Head of caudate nucleus (tissue), 42 donors: ENCODE measurements at places on chromosomes 11 and 22.

GRCh38 chr11:27304514-27304913, 58.5 kb downstream of the CCDC34 start:
- DNase-seq, result no peak

DNA sequence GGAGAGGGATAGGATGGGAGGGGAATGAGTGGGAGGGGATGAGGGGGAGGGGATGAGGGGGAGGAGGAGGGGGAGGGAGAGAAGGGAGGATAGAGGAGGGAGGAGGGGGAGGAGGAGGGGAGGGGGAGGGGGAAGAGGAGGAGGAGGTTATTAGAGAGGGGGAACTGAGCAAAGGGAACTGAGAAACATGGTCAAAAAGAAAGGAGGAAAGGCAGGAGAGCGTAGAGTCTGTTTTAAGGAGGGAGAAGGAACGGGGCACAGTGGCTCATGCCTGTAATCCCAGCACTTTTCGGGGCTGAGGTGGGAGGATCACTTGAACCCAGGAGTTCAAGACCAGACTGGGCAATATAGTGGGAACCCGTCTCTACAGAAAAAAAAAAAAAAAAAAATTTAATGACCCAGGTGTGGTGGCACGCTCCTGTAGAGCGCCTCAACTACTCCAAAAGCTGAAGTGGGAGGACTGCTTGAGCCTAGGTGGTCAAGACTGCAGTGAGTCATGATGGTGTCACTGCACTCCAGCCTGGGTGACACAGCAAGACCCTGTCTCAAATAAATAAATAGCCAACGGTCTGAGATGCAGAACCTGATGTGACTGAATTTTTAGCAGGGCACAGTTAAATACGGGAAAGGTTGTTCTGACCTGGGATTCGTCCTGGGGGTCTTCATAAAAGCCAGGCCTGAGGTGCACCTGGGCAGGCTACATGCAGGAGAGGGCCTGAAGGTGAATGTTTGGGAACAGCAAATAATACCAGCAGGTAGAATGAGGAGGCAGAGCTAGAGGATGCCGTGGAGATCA, 4.0 kb downstream of the B3GNT6 start:
- DNase-seq, result no peak

- DNase-seq, result no peak
Measured at GRCh38 chr11:20729597-20730105, 60.3 kb downstream of the NELL1 start.

DNA sequence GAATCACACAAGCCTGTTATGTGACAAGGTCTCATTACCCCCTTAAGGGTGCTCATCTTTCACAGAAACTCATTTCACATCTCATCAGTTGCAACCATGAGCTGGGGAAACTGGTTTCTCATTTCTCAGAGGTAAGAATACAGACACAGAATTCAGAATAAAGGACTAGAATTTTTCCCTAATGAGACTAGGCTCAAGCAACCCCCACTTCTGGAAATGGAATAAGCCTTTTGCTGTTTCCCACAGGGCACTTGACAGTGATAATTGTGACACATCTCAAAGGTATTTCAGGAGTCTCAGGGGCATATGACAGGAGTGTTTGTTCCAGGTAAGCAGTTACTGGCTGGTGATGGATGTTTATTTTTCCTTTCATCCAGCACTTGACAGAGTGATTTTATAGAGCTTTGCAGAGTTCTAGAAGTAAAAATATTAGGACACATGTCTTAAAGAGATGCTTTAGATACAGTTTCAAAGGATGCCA, 112.9 kb upstream of the DDI1 start:
- no peak for DNase-seq

DNA sequence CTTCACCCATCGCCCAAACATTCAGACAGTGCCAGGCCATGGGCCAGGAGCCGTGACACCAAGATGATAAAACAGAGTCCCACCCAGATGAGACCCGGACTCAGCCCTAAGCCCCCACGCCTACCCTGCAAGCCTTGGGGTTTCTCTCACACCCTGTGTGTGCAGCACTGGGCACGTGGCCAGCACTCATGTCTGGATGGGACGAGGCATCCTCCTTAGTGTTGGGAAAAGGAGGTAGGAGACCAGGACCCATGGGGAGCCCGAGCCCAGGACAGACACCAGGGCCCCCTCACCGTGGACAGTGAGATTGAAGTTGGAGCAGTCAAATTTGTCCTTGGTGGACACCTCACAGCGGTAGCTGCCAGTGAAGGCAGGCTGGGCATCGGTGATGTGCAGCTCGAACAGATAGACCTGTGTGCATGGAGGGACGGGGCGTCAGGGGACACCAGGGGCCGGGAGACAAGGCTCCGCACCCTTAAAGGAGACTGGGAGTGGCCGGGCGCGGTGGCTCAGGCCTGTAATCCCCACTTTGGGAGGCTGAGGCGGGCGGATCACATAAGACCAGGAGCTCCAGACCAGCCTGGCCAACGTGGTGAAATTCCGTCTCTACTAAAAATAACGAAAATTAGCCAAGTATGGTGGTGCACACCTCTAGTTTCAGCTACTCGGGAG, 4.2 kb downstream of the MYBPC3 start:
- no peak for DNase-seq

- DNase-seq, result no peak
Measured at GRCh38 chr11:66107600-66108510, 37.8 kb downstream of the PACS1 start.

DNA sequence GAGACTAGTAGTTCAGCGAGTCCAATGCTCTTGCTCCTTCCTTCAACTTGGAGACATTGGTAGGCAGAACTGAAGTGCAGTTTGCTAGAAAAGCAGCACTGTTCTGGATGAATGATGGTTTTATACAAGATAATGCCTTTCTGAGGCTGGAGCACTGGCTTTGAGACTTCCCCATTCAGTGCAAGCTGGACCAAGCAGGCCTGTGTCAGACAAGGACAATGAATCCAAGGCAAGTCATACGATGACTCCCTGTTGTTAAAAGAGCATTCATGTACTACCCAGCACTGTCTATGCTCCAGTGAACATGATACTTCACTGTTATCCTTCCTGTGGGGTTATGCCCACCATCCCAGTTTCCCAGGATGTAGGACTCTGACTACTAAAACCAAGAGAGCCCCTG, 242.3 kb upstream of the RAG2 start:
- DNase-seq, result no peak

- no peak for DNase-seq
Measured at GRCh38 chr11:58685973-58686722, 45.6 kb downstream of the GLYAT start.

DNA sequence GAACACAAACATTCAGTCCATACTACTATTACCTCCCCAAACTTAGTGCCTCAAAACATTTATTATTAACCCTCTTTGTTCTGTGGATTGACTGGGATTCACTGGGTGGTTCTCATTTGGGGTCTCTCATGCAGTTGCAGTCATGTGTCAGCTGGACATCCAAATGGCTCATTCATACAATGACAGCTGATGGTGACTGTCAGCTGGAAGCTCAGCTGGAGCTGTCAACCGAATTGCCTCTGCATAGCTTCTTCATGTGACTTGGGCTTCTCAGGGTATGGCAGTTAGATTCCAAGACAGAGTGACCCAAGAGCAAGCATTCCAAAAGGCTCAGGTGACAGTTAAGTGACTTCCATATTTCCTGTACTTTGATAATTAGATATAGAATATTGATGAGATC, 85.2 kb downstream of the CCDC34 start:
- DNase-seq, result no peak

- DNase-seq, result no peak
Measured at GRCh38 chr11:123483466-123483865, 53.4 kb downstream of the GRAMD1B start.

- DNase-seq, result no peak
Measured at GRCh38 chr11:10641912-10642697, 51.5 kb downstream of the IRAG1 start.

- no peak for DNase-seq
Measured at GRCh38 chr11:74691755-74692154, 39.5 kb downstream of the CHRDL2 start.

- no peak for DNase-seq
Measured at GRCh38 chr22:34946339-34946985, 119.5 kb upstream of the ISX start.

DNA sequence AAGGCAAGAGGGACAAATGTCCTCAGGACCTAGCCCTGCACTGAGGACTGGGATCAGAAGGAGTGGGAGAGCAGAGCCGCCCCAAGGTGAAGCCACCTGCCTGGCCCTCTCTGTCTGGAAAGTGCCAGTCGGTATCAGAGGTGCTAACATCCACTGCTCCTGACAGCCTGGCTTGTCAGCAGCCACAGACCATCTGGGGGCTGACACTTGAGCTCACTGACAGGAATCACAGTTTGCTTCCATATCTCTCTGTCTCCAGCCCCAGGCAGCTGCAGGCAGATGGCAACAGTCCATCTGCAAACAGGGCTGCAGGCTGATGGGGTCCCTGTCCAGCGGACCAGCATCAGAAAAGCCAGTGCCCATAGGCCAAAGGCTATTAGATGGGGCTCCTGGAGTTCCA, 5.5 kb downstream of the OPCML start:
- DNase-seq, result no peak

DNA sequence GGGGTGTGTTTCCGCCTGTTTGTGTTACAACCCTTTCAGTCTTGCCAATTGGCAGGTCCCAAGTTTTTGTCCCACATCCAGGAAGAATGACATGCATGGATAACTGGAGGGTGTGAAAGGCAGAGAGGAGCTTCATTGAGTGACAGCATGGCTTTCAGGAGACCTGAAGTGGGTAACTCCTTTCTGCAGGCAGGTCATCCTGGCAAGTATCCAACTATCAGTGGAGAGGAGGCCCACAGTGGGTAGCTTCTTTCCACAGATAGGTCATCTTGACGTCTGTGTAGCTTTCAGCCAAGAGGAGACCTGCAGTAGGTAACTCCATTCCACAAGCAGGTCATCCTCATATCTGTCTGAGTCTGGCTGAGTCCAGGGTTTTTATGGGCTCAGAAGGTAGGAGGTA, 1268.8 kb upstream of the CNTN5 start:
- DNase-seq, result no peak

DNA sequence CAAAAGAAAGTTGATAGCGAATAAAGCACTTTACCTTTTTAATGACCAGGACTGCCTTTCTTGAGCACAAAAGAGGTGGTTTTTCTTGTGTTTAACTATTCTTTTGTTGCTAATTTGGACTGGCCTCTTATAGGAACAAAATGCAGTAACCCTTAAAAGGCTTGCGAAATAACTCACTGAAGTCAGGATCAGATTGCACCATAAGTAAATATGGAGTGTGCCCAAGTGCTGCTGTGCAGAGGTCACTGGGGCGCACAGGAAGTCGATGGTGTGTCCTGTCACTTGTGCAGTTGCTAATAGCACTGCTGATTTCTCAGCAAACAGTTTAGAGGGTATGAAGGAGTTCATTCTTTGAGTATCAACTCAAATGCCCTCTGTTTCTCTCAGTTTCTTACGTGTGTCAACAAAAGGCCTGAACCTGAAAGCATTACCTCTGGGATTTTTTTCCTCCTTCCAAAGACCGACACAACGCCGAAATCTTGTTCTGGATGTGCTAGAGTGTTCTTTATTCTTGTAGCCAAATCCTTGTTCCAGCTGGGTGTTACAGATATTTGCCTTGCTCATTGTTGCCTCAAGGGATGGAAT, 71.3 kb downstream of the ATXN10 start:
- DNase-seq, result no peak

DNA sequence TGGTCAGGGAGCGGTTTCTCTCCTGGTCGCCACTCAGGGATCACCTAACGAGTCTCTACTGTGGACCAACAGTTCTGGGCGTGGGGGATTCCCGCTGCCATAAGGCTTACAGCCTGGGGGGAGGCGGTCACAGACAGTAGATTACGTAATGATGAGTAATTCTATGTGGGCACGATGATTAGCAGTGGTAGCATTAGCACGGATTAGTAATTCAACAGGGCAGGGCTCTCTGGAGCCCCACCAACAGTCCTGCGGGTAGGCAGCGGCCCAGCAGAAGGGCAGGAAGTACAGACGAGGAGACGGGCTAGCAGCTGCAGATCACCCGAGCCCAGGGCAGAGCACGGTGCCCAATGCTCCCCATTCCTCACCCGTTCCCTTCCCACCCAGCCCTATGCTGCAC, 3.6 kb downstream of the SHISAL1 start:
- no peak for DNase-seq

GRCh38 chr22:23187871-23188700, 7.8 kb downstream of the BCR start:
- no peak for DNase-seq

GRCh38 chr11:60878245-60879101, 11.1 kb downstream of the ZP1 start:
- no peak for DNase-seq

DNA sequence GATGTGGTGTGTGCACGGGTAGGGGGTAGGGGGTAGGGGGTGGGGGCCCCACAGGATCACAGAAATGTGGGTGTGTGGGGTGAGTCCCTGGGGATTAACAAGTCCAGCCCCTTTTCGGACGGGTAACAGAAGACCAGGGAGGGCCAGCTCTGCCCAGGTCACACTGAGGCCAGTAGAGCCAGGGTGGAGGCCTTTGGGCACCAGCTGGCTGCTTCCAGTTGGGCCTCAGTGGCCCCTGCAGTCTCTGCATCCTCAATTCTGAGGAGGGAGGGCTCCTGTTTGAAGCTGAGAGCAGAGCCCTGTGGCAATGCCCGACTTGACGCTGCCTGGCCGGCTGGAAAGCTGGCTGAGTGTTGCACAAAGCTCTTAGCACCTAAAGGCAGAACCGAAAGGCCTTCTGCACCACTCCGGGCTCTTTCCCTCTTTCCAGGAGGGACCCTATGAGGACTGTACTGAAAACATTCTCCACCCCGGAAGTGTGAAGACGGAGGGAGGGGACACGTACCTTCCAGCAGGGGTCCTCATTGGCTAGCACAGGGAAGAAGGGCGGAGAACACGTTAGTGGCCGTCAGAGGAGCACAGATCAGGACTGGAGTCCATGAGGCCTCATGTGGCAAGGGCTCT, 120.4 kb downstream of the PHF21B start:
- DNase-seq, result no peak

DNA sequence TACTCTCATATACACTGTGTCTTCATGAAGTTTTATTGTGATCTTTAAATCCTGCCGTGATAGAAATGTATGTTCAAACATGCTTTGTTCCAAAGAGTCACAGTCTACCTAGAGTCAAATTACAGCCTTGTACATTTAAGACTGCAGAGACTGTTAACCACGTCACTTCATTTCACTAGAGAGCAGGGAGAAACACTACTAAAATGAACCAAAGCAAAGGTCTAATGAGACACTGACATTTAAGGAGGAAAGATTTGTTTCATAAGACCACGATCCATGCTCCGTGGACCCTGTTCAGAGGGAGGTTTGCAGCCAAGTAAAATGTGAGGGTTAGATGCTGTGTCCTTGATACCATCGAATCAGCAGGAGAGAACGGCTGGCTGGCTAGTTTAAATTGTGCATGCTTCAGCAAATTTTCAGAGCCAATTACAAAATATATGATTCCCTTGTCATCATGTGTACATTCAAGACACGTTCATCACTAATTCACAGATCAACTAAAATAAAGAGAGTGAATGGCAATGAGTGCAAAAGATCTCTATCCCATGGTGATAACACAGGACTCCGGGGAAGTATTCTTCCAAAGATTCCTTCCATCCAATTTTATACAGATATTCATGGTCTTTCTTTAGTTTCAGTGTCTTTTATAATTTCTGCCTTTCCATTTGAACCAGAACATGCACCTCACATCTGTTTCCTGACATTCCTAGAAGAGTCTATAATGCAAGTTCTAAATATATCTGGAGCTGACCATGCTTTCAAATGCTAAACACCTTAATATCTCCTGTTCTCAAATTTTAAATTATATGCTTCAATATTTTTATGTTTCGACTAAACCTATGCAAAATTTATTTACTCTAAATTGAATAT, 960.9 kb upstream of the FAT3 start:
- no peak for DNase-seq

GRCh38 chr11:132814410-132814809, 717.9 kb downstream of the OPCML start:
- no peak for DNase-seq
